ENCODE measurements at places on chromosomes 5 and 9.

GRCh38 chr5:176661676-176662075, 14.4 kb downstream of the TSPAN17 start:
- DNase-seq = no peak

- DNase-seq = no peak
Measured at GRCh38 chr5:97044052-97044451, 98.4 kb downstream of the LIX1 start.

GRCh38 chr9:3700772-3701171, 175.0 kb upstream of the RFX3 start:
- no peak for DNase-seq

DNA sequence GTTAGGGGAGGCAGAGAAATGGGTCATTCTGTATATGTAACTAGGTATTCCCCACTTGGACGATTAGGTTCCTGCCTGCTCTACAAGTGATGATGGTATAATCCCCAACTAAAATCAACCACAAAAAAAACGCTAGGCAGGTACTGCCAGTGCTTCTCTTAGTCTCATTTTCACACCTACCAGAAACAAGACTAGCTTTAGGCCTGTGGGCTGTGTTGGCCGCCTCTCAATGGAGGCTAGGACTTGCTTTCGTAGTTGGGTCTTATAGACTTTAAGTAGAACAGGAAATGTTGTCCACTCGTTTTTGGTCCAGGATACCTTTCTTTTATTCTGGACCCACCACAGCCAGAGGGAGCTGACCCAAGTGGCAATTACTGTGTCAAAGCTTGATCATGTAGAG, 111.8 kb downstream of the UNC13B start:
- DNase-seq = no peak

GRCh38 chr5:15234366-15234765, 265.6 kb upstream of the FBXL7 start:
- no peak for DNase-seq

- no peak for DNase-seq
Measured at GRCh38 chr9:20651939-20652338, 29.6 kb upstream of the MLLT3 start.

DNA sequence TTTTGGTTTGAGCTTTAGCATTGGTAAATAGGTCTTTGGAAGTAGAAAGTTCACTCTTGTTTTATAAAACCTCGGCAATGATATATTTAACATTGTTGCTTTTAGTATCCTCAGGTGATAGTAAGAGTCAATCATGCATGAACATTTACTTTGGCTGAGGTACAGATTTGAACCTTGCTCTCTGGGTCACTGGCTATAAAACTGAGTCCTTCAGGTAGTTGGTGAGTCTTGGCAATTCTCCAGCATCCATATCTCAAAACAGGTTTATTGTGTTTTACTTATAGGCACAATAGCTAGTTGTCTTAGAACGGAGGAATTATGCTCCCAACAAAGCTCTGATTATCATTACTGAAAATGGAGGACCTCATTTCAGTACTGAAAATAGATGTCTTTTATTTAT, 75.1 kb downstream of the MAT2B start:
- DNase-seq = no peak

DNA sequence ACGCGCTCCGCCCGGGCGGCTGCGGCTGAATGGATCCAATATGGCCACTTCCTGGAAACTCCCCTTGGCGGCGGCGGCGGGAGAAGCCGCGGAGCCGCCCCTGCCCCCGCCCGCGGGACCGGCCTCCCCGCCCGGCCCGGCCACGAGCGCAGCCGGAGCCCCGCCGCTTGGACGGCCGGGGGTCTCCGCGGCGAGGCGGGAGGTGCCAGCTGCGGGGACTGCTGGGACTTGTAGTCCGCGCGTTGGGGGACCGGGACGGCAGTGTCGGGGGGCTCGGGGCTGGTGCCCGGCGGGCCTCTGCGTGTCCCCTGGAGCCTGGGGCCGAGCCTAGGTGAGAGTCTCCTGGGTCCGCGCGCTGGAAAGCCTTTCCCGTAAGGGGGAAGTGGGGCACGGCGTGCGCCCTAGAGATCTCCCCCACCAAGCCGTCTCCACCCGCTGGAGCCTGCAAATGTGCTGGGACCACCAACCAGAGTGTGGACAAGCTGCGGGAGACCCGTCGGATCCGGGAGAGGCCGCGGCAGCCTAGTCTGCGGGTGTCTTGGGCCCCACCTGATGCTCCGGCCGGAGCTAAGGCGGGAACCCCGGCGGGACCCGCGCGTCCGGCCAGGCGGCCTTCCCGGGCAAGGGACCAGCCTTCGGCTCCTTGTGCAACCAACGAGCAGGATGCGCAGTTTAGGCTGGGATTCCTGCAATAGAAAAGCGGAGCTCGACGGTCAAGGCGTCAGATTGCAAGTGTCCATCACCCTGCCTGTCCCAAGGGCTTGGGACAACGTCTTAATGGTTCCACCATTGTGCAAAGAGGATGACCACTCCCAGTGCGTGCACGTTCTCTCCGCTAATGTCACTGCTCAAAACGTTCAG, at the start of gene SEPTIN8:
Gene SEPTIN8 (minus strand): TSS at position 31 of the 861 bp plus-strand sequence. CDS start 102 bp downstream, outside the sequence.
- no peak for DNase-seq

DNA sequence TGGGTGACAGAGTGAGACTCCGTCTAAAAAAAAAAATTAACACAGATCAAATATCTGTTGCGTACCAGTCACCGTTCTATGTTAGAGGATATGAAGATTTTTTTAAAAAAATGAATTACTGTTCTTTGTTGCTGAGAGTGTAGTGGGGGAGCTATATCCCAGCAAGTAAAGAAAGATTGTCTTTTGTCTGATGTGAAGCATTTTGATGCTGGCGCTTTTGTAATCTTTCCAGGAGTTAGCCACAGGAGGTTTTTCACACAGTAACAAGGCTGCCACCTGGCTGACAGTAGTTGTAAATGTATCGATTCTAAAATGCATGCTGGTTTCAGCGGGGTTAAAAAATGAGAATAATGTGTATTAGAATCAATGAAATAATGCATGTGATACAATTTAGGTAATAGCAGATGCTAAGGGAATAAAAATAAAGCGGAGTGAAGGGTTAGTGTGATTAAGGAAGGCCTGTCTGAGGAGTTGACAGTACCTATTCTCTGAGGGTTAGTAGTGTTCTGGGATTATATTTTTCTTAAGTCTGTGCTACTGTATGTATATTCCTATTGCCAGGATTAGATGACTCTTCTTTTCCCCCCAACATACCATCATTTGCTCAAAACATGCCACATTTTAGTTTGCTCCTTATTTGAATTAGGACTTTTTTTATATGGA, 3.4 kb downstream of the LMNB1 start:
- DNase-seq = no peak

DNA sequence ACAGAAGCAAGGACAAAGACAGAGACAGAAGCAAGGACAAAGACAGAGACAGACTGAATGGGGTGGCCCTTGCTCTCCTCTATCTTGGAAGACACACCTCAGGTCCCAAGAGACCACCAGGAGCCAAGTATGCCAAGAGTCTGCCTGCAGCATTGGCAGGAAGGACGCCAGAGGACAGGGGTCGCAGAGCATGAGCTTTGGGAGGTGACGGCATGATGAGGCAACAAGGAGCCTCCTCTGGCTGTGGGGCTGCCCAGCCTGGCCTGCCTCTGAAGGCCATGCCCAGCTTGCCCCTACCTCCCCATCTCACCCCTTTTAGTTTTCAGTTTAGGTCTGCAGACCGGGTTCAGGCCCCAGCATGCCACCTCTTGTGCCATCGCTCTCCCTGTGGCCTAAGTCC, 17.6 kb downstream of the PDGFRB start:
- DNase-seq = no peak

GRCh38 chr9:32431940-32432555, 47.6 kb downstream of the ACO1 start:
- no peak for DNase-seq

DNA sequence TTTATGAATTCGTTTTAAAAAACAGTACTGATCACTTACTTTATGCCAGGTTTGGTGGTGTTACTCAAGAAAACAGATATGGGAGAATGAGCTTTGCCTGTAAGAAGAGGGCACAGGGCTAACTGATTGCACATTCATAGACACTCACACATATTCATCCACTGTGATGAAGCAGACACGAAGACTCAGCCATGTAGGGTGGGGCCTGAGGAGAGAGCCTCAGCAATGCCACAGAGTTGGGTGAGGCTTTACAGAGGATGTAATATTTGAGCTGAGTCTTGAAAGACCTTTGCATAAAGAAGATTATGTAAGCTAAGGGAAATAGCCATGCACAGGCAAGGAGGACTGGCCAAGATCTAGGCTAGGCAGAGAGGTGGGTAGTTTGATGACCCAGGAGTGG, 472.8 kb downstream of the PSAT1 start:
- no peak for DNase-seq

DNA sequence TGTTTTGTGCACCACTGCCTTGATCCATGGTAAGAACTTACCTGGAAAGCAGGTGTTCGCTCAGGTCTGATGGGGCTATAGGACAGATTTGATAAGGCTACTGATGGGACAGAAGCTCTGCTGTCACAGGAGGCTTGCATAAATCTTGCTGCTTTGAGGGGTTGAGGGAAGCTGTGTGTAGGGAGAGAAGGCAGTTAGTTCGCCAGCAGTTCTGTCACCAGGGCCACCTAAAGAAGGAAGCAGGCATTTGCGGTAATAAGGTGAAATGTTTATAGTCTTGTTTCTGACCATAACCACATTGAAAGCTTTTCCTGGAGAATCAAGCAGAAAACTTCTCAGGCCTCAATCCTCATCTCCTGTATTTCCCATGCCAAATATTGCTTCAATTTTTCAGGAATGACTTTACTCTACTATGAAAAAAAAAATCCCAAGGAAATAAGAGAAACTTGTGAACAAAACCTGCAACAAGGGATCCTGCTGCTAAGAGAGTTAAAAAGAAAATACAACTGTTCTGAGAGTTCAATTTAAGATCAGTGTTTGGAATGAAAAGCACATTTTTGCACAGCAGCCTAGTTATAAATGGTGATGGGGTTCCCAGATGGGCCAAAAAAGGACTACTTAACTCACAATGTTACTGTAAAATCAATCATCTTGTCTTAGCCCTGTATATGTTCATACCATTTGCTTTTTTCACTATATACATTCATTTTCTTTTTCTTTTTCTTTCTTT, 122.0 kb upstream of the RANBP3L start:
- DNase-seq = no peak

GRCh38 chr5:60336491-60336890, 363.5 kb downstream of the DEPDC1B start:
- DNase-seq = no peak

- DNase-seq = no peak
Measured at GRCh38 chr5:108078345-108078744, 303.6 kb downstream of the FBXL17 start.

DNA sequence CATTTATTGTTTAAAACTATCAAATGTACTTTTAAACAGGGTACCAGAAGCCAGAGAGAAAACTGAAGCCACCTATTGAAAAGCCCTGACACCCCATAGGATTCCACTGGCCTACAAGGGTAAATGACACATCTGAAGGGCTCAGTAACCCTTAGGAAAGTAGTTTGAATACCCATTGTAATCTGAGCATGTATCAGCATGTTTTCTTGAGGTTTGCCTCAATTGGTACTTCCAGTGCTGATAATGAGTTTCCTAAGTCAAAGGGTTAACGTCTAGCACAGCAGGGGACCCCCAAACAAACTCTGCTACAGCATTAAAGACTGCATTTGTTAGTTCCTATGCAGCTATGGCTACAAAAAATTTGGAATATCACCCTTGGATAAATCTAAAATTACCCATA, 657.1 kb downstream of the NR2F1-AS1 start:
- DNase-seq = no peak

GRCh38 chr9:7169717-7170389, 412.1 kb downstream of the KDM4C start:
- DNase-seq = no peak

DNA sequence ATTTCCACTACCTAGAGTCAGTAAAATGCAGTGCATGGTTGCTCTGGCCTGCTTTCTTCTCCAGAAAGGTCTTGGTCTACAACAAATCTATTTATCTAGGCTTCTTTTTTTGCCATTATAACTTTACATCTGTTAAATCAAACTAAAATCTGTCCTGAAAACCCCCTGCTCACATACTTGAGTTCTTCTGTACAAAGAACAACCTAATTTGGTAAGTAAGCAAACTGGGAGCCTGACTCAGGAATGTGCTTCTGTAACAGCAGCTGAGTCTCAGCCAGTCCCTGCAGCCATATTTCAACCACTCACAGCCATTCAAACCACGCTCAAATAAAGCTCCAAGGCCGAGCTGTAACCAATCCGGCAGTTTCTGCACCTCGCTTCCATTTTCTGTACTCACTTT, 95.8 kb downstream of the PLPP1 start:
- no peak for DNase-seq

DNA sequence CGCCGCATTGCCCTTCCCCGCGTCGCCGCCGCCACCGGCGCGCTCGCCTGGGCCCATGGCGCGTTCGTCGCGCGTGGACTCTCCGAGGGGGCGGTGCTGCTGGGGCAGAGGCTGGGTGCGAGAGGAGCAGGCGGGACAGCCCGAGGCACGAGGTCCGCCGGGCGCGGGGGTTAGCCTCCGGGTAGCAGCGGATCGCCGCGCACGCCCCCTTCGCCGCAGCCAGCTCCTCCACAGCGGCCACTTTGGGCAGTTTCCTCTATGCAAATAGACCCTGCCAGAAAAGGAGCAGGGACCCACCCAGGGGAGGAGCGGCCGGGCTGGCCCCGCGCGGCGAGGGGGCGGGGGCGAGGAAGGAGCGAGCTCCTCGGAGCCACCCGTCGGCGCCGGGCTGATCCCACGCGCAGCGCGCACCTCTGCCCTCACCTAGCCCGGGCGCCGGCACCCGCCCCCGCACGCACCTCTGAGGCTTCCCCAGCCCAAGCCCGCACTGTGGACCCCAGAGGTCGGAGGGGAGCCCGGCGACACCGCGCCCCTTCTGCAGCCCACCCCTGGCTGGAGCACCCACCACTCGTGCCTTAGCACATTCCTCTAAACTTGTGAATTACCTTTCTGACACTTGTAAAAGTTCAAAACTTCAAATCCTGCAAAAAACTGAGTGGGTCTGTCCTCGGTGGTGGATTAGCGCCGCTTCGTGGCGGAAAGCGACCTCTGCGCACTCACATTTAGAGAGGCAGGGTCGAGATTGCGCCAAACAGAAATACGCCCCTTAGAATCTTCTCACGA, at the start of gene COL23A1:
Gene COL23A1 (minus strand): TSS at position 253 of the 783 bp plus-strand sequence.
- DNase-seq = no peak

- no peak for DNase-seq
Measured at GRCh38 chr5:98248949-98249348, 524.5 kb upstream of the RGMB start.

DNA sequence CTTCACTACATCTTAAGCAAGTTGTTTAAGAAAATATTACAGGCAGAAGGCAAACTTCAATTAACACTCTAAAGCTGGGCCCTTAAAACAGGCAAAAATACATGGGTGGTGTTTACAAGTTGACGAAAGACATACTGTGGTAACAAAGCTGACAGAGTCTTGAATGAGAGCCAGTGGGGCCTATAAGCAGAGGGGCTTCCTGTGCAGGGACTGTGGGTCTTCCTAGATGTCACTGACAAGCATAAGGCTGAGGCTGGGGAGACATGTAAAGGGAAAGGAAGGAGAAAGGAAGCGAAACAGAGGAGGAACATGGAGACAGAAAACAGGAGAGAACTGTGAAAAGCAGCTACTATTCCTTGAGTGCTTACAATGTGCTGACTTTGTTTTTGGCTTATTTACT, 308.0 kb upstream of the RPS23 start:
- DNase-seq = no peak
